ENCODE measurements at places on chromosomes 1 and 21. TPM values are rescaled to one million over a fixed set of nuclear protein-coding genes. Genes with fewer than 3 reads are reported as not detected.
A peak's percentile ranks its signal among the peaks of the same experiment; 100 is the strongest.

Gene PTPN7
- total RNA-seq: not detected

GRCh38 chr1:214719207-214719606, 116.2 kb downstream of the CENPF start:
- no peak for DNase-seq

Gene ABCA4
- 0.61 TPM for total RNA-seq

Gene KMO
- total RNA-seq: not detected

DNA sequence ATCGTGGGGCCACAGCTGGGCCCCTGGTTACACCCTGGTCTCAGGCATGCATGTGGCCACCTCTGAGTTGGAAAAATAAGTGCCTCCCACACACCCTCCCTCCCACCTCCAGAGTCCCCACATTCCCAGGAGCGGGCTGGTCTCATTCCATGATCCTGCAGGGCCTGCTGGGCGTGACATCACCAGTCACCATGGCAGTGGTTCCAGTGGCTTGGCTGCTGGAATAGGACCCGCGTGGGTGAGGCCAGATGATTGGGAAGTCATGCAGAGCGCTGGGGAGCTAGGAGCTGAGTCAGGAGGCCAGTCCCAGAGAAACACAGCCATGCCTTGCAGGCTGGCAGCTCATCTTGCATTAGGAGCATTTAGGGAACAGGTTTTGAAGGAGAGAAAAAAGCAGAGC, 125.4 kb upstream of the TMEM51 start:
- DNase-seq: no peak

Gene TIE1
- 11.3 TPM for total RNA-seq

- DNase-seq: no peak
These were observed 19.7 kb upstream of the PGBD2 start for GRCh38 chr1:248886237-248886895.

Gene RORC
- not detected for total RNA-seq

Gene OVAAL
- not detected for total RNA-seq

Gene RXFP4
- total RNA-seq: not detected

DNA sequence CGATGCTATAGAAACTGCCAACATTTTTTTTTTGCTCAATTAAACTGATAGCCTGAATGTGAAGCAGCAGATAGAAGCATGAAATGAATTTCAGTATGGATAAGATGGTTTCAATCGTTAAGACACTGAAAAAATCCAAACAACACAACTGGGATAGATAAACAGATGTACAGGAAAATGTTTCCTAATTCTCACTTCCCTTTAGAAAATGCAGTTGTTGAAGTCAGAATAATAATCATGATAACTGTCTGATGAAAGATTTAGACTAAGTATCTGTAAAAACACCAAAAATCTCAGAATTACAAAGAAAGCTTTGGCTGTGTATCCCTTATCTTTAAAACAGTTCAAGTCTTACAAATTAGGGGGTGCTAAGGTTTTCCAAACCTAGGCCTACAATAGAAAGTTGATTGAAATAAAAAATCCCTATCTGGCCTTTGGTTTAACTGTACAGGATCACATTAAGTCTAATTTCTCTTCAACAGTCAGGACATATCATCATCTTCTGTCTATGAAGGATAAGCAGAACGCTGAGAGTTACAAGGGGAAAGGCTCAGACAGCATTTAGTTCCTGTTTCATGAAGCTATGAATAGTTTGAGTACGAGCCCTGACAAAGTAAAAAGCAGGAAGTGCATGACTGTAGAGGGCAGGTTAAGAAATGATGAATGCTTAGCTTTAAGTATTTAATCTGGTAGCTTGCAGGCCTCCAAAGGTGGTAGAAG, 203.2 kb downstream of the APP start:
- no peak for DNase-seq

DNA sequence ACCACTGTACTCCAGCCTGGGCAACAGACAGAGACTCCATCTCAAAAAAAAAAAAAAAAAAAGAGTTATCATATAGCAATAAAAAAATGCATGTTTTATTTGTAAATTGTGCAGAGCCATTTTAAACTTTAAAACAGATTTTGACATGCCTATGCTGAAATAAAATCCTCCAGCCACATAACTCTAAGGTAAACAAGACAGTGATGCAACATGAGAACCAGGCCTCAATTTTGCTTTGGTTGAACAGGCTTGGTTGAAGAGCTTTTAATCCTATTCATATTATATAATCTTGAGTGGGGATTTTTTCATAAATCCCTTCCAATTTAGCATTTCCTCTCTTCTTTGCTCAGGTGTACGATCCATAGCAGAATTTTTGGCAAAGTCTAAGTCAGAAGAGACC, 26.1 kb downstream of the ARMH1 start:
- DNase-seq: no peak

- DNase-seq: no peak
These were observed 1.2 kb upstream of the LAD1 start for GRCh38 chr1:201400212-201400851.

Gene PGBD5
- 72.4 TPM for total RNA-seq

Gene C8A
- not detected for total RNA-seq

GRCh38 chr1:939511-940106, 15.9 kb downstream of the SAMD11 start:
- no peak for DNase-seq

GRCh38 chr1:104874044-104874443, 1124.3 kb downstream of the AMY1C start:
- no peak for DNase-seq

DNA sequence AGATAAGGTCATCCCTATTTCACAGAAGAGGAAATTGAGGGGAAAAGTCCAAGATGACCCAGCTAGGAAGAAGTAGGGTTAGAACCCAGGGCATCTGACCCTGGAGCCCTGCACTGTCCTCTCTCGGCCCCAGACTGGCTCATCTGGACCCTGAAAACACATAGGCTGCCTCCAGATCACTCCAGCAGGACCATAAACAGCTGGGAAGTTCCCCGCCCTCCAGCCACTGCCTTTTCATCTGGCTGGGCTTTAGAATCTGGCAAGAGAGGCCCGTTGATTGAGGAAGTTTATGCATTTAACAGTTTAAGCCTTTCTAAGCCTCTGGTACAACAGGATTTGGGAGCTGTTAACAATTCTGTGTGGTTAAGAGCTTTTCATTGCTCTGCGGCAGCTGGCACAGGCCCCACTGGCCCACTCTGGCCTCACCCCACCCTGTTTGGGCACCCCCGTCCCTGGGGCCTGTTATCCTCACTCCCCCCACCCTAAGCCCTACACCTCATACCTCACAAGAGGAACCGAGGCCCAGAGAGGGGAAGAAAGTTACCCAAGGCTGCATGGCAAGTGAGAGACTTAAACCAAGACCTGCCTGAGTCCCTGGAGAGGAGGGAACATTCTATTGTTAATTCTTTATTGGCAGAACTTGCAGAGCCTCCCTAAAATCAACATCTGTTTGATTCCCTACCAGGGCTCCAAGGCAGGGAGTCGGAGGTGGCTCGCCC, 84.2 kb downstream of the EPHB2 start:
- no peak for DNase-seq

DNA sequence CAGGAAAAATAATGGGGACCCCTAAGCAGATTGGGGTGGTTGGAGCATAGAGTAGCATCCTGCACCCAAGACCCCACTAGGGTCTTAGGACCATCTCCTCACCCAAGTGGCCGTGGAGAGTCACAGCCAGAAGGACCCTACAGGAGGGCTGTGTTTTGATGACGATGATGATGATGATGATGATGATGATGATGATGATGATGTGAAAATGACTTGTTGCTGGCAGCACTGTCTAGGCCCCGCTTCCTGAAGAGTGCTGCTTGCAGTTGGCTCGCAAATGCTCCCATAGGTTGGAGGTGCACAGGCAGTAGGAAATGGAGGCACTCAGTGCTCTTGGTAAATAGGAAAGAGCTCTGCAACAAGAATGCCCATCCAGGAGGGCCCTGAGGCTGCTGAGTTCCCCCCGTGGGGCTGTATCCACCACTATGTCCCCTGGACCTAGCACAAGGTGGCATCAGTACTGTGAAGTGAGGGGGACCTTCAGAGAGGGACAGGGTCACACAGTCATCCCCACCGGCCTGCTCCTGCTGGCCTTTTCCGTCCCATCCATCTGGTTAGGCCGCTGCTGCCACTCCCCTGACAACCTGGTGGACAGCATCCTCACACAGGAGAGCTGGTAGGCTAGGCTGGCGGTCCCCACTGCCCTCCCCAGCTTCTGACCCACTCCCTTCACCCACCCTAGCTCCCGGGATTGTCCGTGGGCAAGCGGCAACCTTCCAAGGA, 139.6 kb downstream of the FOXD2 start:
- DNase-seq: peak; percentile 13

DNA sequence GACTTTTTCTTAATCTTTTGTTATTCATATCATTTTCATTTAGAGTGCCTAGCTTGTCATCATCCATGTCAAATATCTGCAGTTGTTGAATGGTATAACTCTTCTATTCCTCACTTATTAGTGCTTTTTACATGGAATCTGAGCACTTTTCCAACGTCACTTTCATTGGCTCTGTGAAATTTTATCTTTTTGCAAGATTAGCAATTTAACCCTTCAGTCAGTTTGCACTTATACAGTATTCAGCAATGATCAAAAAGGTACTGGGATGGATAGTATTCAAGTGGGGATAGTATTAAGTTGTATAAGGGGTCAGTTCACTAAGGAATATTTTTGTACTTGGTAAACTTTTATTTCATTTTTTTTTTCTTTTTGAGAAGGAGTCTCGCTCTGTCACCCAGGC, 150.0 kb downstream of the RASAL2 start:
- DNase-seq: no peak

DNA sequence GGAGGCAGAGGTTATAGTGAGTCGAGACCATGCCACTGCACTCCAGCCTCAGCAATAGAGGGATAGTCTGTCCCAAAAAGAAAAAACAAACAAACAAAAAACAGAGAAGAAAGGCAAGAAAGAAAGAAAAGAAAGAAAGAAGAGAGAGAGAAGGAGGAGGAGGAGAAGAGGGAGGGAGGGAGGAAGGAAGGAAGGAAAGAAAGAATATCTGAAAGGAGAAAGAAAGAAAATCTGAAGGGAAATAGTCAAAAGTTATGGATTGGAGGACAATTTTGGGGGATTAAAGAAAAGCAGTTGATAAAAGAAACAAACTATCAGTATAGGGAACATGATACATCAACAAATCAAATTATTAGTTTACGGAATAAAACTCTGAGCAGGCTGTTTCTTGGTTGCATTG, 67.4 kb upstream of the TBX15 start:
- no peak for DNase-seq

DNA sequence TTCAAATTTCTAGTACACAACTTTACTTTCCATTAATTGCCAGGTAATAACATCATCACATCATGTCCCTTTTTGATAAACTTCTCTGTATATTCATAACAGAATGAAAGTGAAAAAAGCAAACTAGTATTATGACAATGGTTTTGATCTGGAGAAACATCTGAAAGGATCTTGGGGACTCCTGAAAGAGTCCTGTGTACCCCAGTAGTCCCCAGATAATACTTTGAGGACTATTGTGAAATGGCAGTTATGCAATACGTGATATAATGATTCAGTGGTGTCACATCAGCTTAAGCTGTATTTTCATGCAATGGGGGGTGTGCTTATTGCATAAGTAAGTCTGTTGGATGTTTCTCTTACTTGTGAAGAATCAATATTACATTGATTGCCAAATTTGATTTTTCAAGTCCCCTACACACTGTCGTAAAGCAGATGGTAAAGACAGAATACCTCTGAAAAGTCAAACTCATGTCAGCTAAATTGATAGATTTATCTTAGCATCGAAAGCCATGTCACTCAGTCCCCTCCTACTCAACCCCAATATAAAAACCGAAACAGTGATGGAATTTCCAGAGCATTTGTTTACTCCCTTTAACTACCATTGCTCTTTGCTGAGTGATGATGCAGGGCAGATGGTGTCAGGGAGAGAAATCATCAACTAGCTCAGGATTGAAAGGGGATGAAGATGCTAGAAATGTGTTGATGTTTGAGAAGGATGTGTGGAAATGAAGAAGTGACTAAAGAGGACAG, 146.7 kb upstream of the C1orf105 start:
- no peak for DNase-seq

- DNase-seq: no peak
These were observed 35.8 kb upstream of the PLXNA2 start for GRCh38 chr1:208279826-208280588.

GRCh38 chr1:19055701-19056100, 99.2 kb upstream of the IFFO2 start:
- no peak for DNase-seq

GRCh38 chr21:23690316-23690715, 1917.0 kb downstream of the MRPL39 start:
- DNase-seq: no peak

GRCh38 chr1:69109277-69109676, 458.4 kb upstream of the LRRC7 start:
- no peak for DNase-seq

GRCh38 chr1:53501065-53502005, 42.1 kb downstream of the DMRTB1 start:
- no peak for DNase-seq

GRCh38 chr1:118202076-118202608, 17.1 kb upstream of the SPAG17 start:
- DNase-seq: no peak

DNA sequence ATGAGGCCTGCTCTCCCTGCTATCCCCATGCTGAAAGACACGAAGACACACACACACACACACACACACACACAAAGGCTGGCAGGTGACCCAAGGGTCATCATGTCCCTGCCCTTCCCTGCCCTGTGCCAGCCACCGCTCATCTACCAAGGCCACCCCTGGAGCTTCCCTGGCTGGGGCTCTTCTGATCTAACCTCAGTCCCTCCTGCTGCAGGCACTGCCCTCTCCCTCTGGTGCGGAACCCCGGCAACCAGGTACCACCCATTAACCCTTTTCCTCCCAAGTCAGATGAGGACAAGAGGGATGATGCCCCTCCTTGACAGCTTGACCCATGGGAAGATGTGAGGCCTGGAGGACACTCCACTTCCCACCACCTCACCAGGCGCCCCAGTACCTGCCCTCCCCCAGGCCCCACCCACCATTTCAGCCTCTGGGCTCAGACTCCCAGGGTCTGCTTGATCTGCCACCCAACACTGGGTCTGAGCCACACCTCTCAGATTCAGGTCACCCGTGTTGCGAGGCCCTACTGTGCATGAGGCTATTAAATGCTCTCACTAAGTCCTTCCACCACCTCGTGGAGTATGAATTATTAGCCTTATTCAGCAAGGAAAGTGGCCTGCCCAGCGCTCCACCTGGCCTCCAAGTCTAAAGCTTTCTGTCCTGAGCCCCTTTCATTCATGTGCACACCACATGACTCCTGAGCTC, 2.5 kb downstream of the SDC3 start:
- no peak for DNase-seq

DNA sequence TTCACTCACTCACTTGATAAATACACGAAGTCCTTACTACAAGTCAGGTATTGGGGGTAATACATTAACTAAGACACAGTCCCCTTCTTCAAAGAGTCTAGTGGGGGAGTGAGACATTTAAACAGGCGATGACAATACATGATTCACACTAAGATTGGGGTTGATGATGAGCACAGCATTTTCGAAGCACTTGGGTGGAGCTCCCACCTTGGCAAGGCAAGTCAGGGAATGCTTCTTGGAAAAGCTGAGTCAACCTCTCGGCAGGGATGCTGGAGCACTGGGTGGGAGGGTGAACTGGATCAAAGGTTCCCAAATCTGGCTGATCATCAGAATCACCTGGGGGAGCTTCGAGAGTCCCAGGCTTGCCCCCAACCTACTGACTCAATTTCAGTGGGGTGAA, 57.9 kb upstream of the ENAH start:
- no peak for DNase-seq

Gene CD53
- total RNA-seq: not detected

DNA sequence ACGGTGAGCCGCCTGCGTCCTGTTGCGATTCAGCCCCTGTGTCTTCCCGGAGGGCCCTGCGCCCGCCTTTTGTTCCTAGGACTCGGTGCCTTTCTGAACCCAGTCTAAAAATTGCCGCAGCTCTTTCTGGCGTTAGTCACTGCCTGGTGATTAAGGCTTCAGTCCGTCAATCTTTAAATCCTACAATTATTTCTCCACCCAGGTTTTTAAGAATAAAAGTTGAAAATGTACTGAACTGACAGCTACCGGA, 16.2 kb upstream of the PDXK start:
- no peak for DNase-seq
